CD4-positive, alpha-beta T cell treated with Interleukin-2 at 100 ng/mL for 4 hours (primary cell): ENCODE measurements at places on chromosomes 4 and X.

- no peak for DNase-seq
Measured at GRCh38 chrX:144946666-144947065, 300.6 kb upstream of the SPANXN1 start.

- no peak for DNase-seq
Measured at GRCh38 chrX:132333351-132333750, 114.1 kb upstream of the RAP2C start.

- DNase-seq, result no peak
Measured at GRCh38 chrX:100353326-100353725, 56.7 kb downstream of the PCDH19 start.

DNA sequence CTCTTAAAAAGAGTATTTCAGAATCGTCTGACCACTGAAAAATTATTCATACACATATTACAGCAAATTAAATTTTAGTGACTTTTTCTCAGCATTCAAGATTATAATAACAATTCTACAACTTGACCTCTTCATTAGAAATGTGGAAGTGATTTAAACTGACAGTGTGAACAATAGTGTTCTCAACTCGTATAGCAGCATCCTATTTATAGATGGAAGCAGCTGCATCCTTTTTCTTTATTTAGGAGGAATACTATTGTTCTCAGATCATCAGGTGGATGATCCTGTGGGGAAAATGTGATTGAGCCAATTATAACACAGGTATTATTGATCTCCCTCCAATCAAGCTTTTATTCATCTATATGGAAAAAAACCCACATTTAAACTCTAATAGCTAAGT, 56.7 kb downstream of the RAPGEF2 start:
- no peak for DNase-seq

DNA sequence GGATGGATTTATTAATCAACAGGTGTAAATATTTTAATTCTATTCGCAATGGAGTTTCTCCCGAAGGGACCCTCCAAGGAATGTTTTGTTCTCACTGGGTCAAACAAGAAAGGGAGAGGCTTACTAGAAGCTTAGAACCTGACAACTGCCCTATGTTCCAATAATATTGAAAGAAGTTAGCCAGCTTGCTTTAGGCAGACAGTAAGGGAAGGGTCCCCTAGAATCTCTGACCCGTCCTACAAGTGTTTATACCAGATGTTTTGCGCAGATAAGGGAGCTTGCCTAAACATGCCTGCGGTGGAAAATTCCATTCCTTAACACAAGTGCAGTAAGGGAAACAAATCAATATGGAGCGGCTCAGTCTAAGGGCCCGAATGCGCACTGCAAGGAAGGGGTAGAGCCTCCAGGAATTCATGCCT, 17.7 kb downstream of the IL21 start:
- no peak for DNase-seq

DNA sequence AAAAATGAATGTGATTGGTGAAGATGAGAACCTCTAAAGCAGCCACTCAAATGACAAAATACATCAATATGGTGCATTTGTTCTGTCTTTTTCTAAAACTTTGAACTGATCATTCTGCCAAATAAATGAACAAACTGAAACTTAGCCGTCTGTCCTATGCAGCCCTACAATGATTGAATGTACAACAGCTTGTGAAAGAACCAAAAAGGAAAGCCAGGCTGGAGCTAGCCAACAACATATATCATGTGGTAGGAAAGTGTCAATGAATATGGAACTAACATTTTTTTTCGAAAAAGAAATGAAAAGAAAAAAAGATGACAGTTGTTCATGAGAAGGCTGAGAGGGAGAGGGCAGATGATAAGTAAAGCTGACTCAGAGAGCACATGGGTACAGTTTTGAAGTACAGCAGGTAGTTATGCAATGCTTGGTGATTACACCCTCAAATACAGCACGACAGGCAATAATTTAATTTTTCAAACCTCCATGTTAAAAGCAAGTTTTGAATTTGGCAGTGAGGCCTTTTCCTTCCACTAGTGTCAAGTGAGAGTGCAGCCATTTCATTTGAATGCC, 21.2 kb upstream of the SLC7A11 start:
- DNase-seq, result no peak

DNA sequence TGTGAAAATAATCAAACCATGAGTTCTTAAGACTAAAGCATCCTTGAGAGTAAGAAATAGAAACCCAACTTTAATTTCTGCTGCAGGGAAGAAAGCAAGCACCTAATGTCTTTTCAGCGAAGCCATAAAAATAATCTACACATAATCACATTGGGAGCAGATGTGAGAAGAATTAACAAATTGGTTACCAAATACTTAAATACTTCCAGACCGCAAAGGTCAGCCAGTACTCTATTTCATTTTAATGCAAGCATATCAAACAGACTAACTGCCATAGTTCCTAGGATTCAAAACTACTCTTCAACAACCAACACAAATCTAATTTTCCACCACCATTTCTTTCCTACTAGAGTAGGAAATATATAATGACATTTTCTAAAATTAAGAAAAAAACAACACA, 144.8 kb upstream of the SLIT2 start:
- DNase-seq, result no peak

DNA sequence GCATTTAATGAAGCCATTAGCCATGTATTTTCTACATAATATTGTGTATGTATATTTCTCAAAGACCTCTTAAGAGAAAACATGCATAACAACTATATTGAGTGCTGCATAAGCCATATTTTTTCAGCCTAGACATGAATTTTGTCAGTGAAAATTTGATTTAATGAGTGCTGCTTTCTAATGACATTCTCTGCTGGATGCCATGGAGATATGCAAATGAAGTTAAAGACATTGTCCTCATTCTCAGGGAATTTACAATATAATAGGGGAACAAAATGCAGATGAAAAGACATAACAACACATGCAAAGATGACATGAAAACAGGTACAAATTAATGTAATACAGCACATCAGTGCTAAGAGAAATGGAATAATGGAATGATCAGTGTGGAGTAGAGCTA, 118.7 kb downstream of the ATOH1 start:
- DNase-seq, result no peak

GRCh38 chr4:104615926-104616325, 121.2 kb upstream of the CXXC4 start:
- no peak for DNase-seq

GRCh38 chr4:138512756-138513155, 270.6 kb upstream of the SLC7A11 start:
- no peak for DNase-seq

GRCh38 chr4:772118-772517, 53.8 kb downstream of the CPLX1 start:
- no peak for DNase-seq

GRCh38 chr4:80239480-80240150, 26.8 kb upstream of the FGF5 start:
- DNase-seq, result no peak

DNA sequence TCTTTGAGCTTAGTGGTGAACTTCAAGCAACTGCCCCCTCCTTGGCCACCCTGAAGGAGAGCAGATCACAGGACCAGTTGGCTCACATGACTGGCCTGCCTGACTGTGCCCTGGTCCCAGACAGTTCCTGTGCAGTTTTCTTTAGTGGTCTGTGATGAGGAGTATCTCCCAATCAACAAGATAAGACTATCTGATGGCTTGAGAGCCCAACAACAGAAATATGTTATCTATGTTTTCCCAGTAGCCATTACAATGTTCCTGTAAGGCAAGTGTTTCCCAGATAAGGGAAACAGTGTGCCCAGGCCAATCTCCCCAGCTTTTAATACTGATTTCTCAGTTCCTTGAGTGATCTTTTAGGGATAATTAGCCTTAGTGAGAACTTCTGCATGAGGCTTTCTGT, 14.2 kb upstream of the TIMM8A start:
- no peak for DNase-seq

DNA sequence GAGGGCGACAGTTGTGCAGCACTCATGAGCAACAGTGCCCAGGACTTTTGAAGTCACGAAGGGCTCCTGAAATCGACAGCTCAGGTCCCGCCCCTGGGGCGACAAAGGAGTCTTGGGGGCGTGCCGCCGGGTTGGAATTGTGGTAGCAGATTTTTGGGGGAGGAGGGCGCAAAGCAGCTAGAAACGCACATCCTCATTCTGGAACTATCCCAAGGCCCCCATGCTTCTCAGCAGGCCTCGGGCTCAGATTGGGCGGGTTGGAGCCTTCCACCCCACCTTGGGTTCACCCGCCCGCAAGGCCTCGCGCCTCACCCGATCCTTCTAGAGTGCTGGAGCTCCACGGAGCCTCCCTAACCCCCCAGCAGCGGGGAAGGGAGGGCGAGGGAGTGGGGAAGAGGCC, 85.5 kb downstream of the HPRT1 start:
- no peak for DNase-seq

- no peak for DNase-seq
Measured at GRCh38 chr4:4981427-4981826, 37.8 kb downstream of the CYTL1 start.

GRCh38 chr4:41012293-41012692, 202.0 kb downstream of the APBB2 start:
- no peak for DNase-seq

- no peak for DNase-seq
Measured at GRCh38 chrX:114798907-114799306, 215.0 kb downstream of the HTR2C start.

GRCh38 chr4:114364857-114365256, 233.8 kb upstream of the UGT8 start:
- DNase-seq, result no peak

DNA sequence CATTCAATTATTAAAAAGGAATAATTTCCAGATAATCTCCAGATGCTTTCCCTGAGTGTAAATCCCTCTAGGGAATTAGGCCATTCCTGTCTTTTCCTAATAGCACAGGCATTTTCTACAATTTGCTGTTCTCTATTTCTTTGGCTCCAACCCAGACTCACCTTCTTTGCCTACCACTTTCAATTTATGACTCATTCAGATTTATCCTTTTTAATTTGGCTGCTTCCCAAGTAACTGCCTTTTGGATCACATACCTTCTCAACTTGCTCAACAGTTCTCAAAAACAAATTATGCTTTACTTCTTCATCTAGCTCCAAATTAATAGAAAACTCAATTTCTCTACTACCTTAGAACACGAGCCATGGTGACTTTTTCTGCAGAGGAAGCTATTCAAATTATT, 1166.3 kb upstream of the PCDH7 start:
- no peak for DNase-seq

DNA sequence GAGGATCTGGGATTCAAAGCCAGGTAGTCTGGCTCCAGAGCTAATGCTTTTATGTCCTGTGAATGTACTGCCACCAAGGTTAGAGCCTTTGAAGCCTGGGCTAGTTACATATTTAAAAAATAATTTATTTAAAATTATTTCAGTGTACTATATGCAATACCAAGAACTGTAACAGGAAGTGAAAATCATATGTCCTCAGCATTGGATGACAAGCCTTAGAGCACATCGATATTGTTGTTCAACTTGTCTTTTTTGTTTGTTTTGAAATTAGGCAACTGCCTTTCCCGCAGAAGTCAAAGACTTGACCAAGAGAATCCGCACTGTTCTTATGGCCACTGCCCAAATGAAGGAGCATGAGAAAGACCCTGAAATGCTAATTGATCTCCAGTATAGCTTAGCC, 73.1 kb upstream of the IL13RA1 start:
- no peak for DNase-seq

- no peak for DNase-seq
Measured at GRCh38 chr4:112885897-112886296, 163.6 kb upstream of the ANK2 start.
